ENCODE measurements at places on chromosomes 4 and X. TPM values are rescaled to one million over a fixed set of nuclear protein-coding genes. Genes with fewer than 3 reads are reported as not detected.

DNA sequence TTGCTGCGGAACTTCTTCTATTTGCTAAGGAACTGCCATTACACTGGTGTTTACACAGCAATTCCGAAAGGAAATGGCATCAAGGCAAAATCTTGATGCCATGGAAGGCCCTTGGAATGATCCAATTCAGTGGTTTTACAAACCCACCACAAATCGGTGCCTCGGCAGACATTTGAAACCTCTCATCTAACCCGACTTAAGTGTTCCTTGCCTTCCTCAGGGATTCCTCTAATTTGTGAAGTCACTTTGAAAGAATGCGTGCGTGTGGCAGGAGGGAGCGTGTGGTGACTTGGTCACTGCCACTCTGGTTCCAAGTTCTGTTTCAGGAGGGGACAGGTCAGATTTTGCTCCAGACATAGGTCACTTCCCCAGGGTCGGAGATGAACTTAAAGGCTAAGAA is 4.8 kb downstream of the NOP14 start:
- no peak for DNase-seq

GRCh38 chrX:53227224-53227765 is 2.3 kb upstream of the KDM5C start:
- no peak for DNase-seq

DNA sequence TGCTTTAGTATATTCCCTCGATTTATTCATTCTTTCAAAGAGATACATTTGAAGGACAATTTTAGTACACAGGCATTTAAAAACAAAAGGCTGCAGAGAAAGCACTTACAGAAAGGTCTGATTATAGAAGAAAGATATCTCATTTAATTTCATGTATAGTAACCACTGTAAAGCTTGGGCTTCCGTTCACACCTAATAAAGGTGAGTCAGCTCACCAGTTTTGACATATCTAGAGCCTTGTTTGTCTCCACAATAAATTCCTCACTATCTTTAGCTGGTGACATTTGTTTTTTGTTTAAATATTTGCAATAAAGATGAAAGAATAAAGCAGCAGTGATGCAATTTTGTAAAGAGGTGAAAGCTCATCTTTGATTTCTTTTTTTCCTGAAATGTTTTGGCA is 1.1 kb upstream of the EPHA5 start:
- DNase-seq: no peak

DNA sequence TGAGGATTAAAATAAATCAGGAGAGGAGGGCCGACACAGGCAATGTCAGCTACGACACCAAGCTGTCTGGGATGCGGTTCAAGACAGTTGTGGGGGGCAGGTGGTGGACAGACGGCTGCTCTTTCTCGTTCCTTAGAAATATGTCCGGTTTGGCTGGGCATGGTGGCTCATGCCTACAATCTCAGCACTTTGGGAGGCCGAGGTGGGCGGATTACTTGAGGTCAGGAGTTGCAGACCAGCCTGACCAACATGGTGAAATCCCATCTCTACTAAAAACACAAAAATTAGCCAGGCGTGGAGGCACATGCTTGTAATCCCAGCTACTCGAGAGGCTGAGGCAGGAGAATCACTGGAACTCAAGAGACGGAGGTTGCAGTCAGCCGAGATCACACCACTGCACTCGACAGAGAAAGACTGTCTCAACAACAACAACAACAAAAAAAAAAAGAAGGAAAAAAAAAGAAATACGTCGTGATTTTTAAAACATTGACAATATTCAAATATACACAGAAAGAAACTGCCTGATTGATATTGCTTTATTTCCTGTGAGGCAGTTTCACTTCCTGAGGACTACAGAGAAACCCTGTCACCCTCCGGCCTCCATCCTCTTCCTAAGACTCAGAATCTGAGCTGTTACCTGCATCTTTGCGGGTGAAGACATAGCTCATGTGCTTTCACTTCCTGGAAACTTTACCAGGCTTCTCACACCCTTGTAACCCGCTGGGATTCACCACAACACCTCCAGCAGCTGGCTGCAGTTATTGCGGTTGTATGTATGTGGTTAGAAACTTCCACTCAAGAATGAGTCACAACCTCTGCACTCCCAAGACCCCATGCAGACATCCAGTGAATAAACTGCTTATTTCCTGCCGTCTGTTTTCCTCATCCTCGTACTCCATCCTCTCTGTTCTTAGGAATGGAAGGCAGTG is 63.8 kb upstream of the STS start:
- peak; percentile 55 for DNase-seq

HHIP gene
- not detected for total RNA-seq

DNA sequence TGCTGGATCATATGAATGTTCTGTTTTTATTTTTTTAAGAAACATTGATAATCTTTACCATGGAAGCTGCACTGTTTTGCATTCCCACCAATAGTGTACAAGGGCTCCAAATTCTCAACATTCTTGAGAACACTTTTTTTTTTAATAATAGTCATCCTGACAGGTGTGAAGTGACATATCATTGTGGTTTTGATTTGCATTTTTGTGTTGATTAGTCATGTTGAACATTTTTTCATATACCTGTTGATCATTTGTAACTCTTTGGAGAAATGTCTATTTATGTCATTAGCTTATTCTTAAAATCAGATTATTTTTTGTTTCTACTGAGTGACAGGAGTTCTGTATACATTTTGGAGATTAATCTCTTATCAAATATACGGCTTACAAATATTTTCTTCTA is 408.5 kb downstream of the GLUD2 start:
- DNase-seq: no peak

SAP30 gene
- total RNA-seq: 3.9 TPM

DAPP1 gene
- total RNA-seq: 9.1 TPM

PASD1 gene
- not detected for total RNA-seq

EDA2R gene
- total RNA-seq: not detected

- DNase-seq: no peak
Observed at GRCh38 chr4:70606459-70606858, 14.4 kb downstream of the AMBN start.

HNRNPD gene
- 244 TPM for total RNA-seq

GRCh38 chr4:155966731-155967395 is 13.2 kb upstream of the CTSO start:
- DNase-seq: no peak

FREM3 gene
- total RNA-seq: not detected

SLC6A14 gene
- total RNA-seq: not detected

DNA sequence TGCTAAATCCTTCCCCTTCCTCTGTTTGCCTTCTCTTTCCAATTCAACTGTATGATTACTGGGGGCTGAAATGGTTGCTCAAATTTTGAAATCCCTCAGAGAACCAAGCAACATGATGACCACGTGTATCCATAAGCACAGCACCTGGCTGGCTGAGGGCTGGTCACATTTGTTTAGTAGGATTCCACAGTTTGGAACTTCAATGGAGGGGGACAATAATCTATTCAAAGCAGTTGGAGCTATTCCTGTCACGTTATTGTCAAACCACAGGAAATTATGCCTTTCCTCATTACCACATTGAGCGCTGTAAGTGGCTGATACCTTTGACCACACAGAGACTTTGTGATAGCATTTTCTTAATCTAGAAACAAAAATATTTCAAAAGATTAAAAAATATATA is 7.0 kb downstream of the TMSB4X start:
- DNase-seq: no peak

DNA sequence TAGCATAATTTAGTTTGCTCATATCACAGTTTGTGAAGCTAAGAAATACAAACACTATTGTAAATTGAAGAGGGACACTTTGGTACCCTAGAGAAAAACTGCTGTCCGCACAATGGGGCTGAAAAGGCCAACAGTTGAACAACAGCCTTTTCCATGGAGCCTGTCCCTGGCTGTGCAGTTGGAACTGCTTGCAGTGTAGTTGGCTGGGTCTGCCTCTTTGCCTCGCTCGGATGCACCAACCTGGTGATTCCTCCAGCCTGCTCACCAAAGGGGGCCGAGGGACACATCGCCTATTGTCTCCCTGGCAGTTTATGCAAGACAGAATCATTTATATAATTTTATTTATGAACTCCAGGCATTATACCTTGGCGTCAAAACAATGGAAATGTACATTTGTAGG is 16.5 kb upstream of the GALNT7 start:
- no peak for DNase-seq

Measured in CD4-positive, alpha-beta T cell (primary cell).